CD4-positive, alpha-beta T cell treated with Interleukin-1 beta for 1 hour (primary cell): ENCODE measurements at places on chromosomes 2 and 18.

- DNase-seq: no peak
Measured at GRCh38 chr2:128320906-128321771, 2.5 kb upstream of the HS6ST1 start.

DNA sequence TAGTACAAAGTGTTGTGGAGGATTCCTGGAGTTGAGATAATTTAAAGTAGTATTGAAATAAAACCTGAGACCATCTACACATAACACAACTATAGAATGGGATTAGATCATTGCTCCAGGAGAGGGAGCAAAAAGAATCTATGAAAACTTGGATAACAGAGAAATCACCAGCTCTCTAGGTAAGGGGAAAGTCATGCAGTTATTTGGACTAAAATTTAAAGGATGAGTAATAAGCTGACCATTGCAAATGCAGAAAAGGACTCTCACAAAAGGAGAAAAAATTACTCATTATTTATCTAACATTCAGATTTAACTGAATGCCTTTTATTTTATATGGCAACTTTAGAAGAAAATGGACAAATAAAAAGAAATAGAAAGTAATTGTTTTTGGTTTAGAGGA lies 1399.8 kb upstream of the ACVR2A start:
- no peak for DNase-seq

DNA sequence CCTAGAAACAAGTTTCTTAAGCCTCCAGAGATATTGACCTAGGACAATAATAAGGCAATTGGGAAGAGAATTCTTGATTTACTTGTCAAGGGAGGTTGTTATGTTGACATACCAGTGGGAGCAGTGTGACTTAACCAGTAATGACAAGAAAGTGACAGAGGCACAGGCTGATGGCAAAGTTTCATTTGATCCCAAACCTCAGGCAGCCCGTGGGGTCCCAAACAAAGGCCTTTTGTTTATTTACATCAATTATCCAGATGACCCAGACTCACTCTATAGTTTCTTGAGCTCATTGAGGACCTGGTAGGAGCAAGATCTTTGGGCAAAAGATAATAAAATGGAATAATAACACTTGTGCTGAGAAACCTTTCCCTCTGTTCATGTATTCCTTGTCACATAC lies 336.8 kb downstream of the ARL6IP6 start:
- no peak for DNase-seq

DNA sequence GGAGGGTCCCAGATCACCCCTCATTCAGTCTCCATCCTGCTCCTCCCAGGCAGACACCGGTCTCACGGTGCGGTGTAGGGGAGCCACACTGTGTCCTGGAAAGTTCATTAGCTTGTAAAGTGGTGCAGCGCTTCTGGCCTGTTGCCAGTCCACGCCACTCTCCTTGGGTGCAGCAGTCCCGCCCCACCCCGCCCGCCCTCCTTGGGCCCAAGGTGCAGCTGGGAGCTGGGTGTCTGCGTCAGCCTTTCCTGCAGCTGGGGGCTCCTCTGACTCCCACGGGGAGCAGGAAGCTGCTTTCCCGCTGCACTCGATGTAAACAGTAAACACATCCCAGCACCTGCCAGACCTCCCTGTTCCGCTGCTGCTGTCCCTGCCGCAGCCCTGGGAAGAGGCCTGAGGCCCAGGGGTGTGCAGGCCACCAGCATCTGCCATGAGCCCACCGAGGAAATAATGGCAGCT lies 53.8 kb upstream of the ASB18 start:
- DNase-seq: no peak

- no peak for DNase-seq
Measured at GRCh38 chr18:9066358-9066757, 36.1 kb upstream of the NDUFV2 start.

DNA sequence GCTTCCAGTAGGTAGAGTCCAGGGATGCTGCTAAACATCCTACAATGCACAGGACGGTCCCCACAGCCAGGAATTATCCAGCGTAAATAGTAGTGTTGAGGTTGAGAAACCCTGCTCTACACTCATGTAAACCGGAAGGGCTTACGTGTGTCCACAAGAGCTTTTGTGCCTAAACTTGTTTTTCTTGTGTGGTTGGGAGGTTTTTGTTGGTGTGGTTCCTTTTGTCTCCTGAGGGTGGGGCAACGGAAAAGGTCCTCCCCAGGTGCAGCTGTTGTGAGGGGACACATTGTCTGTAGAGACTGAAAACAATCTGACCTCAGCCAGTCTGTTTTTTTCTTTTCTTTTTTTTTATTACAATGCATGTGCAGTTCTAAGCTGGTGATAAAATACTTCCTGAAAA lies 72.7 kb upstream of the MGAT5 start:
- DNase-seq: peak; percentile 72

DNA sequence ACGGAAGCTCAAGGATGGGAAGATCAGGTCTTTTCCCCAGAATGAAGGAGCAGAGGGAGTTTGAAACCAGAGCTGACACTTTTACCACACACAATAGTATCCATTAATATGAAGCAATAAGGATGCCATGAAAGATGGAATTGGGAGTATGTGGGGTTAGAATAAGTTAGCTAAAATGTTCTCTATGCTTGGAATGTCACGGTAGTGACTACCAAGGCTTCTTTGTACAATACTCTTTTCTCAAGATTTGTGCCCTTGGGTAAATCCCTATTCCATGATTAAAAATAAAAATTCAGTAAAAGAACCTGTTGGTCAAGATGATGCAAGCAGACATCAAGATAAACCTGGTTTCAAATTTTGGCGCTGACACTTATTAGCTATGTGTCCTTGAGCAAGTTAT lies 75.0 kb downstream of the NRXN1 start:
- no peak for DNase-seq

DNA sequence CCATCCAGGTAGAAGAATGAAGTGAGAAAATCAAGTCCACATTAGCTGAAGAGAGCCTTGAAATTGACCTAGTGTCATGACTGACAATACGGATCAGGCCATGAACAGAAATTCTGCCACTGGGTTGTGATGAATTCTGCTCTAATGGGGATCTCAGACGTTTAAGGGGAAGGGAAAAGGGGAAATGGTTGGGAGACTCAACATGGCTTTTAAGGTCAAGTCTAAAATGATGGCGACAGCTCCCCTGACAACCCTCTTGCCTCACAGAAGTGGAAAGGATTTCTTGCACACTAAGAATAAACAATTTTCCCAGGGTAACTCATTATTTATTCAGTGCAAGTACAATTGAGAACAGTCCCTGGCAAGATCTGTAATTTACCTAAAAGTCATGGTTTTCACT lies 302.5 kb upstream of the ACVR2A start:
- no peak for DNase-seq

DNA sequence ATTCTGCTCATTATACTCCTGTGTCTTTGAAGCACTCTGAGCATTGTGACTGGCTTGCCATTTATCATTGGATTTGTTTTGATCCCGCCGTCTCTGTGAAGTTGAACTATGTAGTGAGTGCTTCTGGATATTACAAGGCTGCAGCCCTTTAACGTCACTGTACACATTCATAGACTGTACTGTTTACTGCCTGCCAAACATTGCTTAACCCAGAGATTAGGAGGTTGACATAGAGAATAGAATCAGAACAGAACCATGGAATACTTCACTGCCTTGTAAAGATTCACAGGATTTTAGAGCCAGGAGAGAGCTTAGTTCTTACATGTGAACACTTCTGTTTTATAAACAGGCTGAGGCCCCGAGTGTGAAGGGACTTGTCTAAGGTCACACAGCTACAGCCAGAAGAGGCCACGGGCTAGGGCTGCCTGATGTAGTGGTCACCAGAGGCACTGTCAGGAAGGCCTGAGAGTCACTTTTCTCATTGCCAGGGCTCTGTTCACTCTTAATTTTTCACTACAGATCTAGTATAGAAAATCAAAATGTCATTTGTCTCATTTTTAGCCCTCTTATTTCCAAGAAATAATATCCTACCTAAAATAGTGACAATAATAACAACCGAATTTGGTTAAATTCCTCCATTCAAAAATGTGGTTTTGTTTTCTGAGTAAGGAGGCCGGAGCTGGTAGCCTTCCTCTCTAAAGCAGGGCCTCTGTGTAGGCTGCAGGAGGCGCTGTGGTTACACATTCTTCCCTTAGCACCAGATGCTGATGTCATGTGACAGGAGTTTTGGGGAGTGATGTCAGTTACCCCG lies 87.9 kb downstream of the UGGT1 start:
- peak; percentile 63 for DNase-seq

- peak; percentile 3 for DNase-seq
Measured at GRCh38 chr2:10900216-10901109, 11.3 kb upstream of the KCNF1 start.

DNA sequence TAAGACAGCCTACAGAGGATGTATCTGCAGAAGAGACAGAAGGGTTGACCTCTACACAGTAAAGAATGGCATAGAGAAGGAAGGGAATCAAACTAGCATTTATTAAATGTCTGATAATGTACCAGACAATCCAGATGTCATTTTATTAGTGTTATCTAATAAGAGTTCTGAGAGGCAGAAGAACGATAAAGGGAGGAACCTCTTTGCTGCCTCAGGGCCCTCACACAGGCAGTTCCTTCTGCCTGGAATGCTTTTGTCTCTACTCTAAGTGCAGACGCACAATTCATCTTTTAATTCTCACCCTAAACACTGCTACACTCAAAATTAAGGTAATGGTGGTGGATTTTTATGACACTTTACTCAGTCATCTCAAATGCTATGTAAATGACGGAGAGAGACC lies 64.5 kb downstream of the LRPPRC start:
- no peak for DNase-seq

- no peak for DNase-seq
Measured at GRCh38 chr2:16765356-16765755, 99.7 kb upstream of the CYRIA start.

DNA sequence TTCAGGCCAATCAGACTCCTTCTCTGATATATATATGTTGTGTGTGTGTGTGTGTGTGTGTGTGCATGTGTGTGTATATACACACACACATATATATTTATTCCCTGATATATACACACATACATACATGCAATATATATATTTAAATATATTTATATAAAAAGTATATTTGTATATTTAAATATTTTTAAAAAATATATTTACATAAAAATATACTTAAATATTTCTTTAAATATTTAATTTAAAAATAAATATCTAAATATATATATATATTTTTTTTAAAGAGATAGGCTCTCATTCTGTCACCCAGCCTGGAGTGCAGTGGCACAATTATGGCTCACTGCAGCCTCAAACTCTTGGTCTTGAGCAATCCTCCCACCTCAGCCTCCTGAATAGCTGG lies 281.3 kb downstream of the DYSF start:
- DNase-seq: no peak

GRCh38 chr18:68666381-68666780 lies 48.5 kb downstream of the TMX3 start:
- no peak for DNase-seq

DNA sequence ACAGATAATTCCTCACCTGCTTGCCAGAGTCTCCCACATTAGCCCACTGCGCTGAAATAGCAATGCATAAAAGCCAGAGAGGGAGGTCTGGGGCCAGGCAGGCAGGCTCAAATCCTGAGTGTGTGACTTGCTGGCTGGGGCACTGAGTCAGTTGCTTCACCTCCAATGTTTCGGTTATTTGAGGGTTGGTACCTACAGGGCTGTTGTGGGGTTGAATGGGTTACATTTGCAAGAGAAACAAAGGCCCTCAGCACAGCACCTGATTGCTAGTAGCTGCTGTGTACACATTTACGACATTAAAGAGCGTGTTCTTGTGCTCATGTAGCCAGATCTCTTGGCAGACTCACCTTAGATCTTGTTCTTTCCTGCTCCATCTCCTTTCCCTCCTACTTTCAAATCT lies 34.1 kb upstream of the FAM110C start:
- no peak for DNase-seq

- no peak for DNase-seq
Measured at GRCh38 chr2:191994749-191995148, 147.9 kb upstream of the CAVIN2 start.

- DNase-seq: peak; percentile 4
Measured at GRCh38 chr18:12656938-12657683, 796 bp downstream of the SPIRE1 start.

GRCh38 chr18:9898792-9899549 lies 13.2 kb downstream of the TXNDC2 start:
- DNase-seq: no peak

- no peak for DNase-seq
Measured at GRCh38 chr2:3516831-3517230, 2.5 kb downstream of the ADI1 start.

DNA sequence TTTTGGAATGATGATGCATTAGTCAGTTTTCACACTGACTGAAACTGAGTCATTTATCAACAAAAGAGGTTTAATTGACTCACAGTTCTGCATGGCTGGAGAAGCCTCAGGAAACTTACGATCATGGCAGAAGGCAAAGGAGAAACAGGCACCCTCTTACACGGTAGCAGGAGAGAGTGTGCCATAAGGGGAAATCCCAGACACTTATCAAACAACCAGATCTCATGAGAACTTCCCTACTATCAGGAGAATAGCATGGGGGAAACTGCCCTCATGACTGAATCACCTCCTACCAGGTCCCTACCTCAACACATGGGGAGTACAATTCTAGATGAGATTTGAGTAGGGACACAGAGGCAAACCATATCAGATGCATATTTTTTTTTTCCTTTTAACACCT lies 504.5 kb upstream of the VRK2 start:
- DNase-seq: no peak

GRCh38 chr18:50429207-50429948 lies 54.5 kb downstream of the SKA1 start:
- DNase-seq: peak; percentile 12

- no peak for DNase-seq
Measured at GRCh38 chr2:43387092-43388062, 161.0 kb upstream of the ZFP36L2 start.

DNA sequence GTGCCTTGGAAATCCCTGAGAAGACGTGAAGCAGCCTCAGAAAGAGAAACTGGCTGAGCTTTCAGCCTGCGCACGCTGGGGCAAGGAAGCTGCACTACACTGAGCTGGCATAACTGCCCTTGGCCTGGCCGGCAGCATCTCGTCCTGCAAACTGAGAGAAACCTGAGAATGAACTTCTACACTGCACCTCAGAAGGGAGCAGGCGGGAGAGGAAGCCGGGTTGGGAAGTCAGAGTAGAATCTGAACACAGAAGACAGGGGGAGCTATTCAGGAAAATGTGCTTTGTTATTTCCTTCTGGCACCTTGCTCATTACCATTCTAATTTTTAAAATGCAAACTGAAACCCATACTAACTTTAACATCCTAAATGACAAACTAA lies 70.9 kb downstream of the ZEB2 start:
- DNase-seq: no peak
